Umbilical cord (tissue), 2 donors: ENCODE measurements at places on chromosomes 11 and 22.
A peak's percentile ranks its signal among the peaks of the same experiment; 100 is the strongest.

GRCh38 chr11:16336204-16336603, 20.1 kb downstream of the SOX6 start:
- DNase-seq = no peak

GRCh38 chr11:130600139-130600538, 151.7 kb downstream of the ADAMTS15 start:
- no peak for DNase-seq

DNA sequence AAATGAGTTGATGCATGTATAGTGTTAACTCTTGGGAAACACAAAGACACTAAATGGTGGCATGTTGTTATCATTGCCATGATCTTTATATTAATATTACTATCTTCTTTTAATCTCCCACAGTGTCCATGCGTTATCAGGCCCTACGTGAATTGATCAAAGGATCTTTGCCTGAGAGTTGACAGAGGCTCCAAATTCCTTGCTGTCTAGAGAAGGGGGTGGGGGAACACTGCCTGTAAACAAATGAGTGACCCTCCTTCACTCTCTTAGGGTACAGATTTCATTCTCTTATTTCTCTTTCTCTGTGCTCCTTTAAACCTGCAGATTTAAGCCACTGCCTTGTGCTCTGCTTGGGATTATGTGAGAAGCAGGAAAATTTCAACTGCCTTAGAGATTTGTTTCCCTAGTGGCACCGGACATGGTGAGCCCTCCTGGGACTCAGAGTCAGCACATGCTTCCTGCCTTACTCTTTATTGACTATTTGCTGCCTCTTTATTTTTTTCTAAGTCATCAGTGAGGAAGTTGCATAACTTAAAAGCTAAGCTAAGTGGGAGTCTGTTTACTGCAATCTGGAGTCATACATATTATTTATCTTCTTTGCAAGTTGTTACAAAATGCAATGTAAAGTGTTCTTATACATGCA, 122.9 kb downstream of the MAML2 start:
- no peak for DNase-seq

GRCh38 chr11:96943970-96944369, 554.2 kb downstream of the JRKL start:
- no peak for DNase-seq

- DNase-seq = no peak
Measured at GRCh38 chr11:15157181-15157580, 42.5 kb downstream of the INSC start.

- no peak for DNase-seq
Measured at GRCh38 chr11:3665336-3666022, 5.7 kb downstream of the CHRNA10 start.

DNA sequence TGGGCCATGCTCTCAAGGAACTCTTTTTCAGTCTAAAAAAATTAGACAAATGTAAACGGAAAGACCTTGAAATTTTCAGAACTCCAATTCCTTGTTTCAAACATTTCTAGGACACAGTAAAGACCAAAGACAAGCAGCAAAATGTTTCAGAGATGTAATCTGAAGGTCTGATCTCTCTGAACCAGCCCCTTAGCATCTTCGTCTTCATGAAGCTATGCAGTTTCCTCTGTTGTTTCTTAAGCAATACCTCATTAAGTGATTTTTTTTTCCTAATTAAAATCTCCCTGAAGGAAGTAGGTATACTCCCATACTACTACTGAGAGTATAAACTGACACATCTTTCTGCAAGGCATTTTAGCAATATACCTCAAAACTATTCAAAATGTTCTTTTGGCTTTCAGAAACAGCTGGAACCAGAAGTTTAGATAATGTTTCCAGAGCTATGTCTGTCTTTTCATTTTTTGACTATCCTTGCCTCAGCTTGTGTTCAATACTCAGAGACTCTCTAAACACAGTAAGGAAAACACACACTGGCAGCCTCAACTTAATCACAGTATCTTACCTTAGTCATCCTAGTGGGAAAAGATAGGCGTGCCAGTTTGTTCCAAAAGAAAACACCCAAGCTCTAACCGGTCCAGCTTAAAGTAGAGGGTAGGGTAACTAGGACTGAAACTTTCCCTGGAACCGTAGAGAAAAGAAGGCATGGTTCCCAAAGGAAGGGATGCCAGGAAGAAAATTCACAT, 25.1 kb downstream of the SBF2 start:
- no peak for DNase-seq

DNA sequence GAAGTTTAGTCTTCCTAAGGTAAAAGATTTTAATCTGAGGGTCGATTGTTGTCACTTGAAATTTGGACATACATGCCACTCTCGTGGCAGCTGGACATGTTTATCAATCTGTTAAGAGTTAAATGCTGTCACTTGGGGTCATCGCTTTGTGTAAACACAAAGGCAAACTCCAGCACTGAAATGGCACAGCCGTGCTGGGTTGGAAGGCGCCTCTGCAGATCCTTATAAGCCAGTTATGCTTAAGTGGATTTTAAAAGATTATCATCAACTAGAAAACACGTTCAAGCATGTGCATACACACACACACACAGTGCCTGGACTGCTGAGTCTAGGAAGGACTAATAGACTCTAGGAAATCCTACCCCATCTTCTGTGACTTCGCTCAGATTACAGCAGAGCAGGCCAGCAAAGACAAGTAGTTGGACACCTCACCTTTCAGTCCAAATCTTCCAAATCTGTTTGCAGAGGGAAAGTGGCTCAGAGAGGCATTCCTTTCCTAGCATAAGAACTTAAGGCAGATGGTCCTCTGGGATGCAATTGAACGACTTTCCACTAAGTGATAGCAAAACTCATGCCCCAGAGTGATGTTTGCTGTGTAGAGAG, 83.7 kb downstream of the CACNG2 start:
- no peak for DNase-seq

DNA sequence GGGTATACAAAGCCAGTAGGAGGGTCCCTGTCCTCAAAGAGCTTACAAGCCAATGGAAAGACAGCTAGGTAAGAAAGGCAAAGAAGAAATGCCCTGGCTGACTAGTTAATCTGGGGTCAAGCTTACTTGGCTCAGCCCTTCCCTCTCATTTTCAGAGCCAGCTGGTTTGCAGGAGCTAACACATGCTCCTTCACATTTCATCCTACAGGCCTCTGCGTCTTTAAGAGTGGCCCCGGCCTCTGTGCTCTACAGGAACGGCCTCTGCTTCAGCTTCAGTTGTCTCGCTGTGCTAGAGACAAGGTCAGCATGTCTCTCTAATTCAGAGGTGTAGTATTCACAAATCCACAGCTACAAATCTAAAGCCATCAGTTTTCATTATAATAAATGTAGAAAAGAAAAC, 15.2 kb downstream of the ALKBH8 start:
- no peak for DNase-seq

DNA sequence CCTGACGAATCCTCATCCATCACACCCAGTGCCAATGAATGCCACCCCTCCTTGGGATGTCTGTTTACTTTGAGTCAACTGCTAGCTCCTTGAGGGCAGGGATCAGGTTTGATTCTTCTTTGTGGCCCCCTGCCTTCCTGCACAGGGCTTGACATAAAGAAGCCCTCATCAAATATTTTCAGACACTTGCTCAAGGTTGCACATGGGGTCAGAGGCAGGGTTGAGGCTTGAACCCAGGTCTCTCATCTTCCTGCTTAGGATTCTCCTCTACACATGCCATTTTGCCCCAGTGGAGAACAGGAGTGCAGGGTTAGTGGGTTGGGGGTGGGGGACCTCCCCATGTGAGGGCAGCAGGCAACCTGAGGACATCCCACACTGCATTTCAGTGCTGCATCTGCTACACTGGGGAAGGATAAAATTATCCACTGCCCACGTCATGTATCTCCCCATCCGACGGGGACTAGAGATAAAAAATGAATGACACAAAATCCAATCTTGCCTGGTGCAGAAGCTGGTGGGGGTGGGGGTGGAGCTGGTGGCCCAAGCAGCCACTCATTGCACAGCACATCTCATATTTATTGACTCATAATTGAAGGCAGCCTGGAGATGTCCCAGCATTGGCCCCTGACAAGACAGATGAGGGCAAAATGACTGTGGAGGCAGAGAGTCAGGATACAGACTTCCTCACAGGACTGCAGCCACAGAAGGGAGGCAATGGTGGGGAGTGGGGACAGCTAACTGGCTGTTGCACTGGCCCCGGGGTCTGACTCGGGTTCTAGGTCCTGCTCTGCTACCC, 41.3 kb downstream of the NEU3 start:
- no peak for DNase-seq

- no peak for DNase-seq
Measured at GRCh38 chr11:82505379-82505778, 228.3 kb downstream of the FAM181B start.

DNA sequence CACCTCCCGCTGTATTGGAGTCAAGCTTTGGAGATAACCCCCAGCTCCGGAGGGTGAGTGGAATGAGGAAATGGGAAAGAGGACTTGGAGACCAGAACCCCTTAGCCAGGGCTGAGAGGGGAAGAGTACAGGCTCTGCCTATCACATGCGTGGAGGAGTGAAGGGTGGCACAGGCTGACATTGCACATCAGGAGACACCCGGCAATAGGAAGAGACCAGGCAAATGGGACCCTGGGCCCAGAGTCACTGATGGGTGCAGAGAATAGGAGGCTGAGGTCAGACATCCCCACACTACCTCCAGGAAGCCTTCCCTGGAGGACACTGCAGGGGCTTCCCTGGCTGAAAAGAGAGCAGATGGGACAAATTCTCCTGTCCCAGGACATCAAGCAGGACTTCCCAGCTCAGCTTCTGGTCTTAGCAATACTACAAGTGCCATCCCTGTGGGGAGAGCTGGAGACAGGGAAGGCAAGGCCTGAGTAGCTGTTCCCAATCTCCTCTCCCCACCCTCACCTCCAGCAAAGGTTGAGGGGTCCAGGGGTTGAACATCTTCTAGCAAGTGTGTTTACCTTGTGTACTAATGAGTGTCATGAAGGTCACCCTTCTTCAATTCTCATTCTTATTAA, 160.7 kb downstream of the BUD13 start:
- DNase-seq = no peak

DNA sequence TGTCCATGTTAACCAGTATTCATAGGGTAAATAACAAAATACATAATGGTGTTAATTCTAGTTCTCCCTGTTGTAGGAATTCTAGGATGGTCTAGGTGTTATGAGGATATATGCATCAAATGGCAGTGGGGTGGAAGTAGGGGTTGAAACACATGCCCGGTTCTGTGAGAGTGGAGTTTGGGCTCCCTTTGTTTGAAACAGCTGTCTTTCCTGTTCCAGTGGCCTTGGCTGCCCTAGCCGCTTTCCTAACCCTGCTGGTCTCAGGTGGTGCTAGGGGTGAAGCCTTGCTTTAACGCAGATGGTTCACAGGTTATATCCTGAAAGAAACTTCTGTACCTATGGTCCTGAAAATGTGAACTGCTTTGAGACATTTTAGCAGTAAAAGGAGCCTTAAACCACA, 38.3 kb downstream of the SERPINH1 start:
- no peak for DNase-seq

- peak; percentile 85 for DNase-seq
Measured at GRCh38 chr11:64448599-64449380, 89.8 kb downstream of the RPS6KA4 start.

DNA sequence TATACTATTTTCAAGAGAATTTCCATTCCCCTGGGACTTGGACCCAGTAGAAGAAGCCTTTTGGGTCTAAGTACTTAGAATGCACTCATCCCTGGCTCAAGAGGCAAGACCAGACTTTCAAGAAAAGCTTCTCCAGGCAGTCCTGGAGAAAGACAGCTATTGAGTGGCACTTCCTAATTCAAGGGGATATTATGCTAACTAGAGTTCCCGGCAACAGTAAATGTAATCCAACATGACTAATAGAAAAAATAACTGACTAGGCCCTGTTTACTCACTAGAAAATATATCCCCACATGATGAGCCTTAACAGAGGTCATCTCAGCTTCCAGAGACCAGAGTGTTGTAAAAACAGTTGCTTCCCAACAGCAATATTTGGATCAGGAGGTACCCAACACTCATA, 47.2 kb upstream of the AKIP1 start:
- DNase-seq = peak; percentile 28

DNA sequence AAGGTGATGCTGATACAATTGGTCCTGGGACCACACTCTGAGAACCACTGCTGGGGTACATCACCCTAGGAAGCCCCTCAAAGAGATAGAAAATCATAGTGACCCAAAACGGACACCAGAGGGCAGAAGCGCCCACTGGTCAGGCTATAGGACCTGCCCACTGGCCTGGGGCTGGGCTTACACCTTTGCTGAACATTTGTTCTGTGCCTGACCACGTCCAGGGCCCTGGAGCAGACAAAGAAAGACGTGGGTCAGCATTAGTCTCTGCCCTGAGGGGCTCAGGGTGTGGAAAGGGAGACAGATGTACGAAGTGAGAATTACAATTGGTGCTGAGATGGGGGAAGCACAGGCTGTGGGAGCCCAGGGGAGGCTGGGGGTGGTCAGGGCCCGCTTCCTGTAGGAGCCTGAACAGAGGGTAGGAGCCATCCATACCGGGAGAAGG, 14.4 kb upstream of the SERPINH1 start:
- DNase-seq = peak; percentile 79

DNA sequence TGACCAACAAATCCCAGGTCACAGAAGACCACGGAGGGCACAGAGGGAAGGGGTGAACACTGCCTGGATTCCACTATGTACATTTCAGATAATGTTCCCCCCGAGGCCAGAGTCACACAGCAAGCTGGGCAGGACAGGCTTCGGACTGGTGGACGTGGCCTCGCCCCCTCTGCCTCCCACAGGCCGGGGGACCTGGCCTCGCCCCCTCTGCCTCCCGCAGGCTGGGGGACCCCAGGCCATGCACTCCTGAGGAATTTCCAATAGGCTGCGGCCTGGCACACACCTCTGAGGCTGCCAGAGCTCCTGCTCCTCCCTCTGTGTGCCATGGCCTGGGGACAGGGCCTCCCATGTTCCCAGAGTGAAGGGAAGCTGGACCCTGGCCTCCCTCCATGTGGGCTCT, 1352.8 kb downstream of the BRD1 start:
- no peak for DNase-seq
